Common myeloid progenitor, CD34-positive (primary cell): ENCODE measurements at places on chromosomes 12 and 14.

DNA sequence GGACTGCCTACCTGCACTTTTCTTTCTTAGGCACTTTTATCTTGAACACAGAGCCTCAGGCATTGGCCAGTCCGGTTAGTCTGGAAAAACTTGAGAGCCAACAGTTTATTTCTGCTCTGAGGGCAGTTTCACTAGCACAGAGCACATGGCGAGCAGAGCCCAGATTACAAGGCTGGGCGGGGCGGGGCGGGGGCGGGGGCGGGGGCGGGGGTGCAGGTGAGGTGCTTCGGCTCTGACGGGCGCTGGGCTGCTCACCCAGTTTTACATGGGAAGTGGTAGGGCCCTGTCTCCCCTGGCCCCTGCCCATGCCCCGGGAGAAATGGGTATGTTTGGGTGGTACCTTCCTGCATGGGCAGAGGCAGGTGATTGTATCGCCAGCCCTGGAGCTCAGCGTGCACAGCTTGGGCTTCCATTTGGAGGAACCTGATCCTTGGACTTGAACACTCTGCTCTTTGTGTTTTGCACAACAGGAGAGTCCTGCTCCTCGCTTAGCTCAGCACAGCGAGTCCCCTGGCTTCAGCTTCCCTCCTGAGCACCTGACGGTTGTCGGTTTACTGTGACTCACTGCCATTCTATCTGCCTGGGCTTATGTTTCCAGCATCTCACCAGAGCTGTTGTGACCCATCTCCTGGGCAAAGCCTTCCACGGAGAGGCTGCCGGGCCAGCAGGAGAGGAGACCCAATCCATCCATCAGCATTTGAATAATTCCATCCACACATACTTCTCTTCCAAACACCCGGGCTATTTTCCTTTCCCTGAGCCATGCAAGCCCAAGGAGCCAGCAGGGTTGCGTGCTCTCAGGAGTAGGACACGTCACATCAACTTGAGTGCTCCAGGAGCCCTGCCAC is 108.5 kb downstream of the ARF6 start:
- peak; percentile 72 for DNase-seq

GRCh38 chr14:51612449-51612848 is 39.3 kb upstream of the FRMD6 start:
- DNase-seq = no peak

DNA sequence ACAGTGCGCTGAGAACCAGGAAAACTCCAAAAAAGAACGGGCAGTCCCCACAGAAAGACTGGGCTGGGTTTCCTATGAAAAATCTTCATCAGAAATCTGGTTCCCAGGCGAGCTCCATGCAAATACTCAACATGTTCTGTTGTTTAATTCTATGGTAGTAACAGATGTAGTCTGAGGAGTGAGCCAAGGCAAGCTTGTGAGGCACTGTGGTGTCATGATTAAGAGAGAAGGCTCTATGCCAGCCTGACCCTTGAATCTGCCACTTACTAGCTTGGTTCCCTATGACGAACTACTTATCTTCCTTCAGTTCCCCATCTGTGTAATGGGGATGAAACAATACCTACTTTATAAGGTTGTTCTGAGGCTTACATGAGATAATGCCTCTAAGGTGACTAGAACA is 10.7 kb downstream of the POMT2 start:
- no peak for DNase-seq

GRCh38 chr14:105737504-105738246 is 211.3 kb downstream of the TMEM121 start:
- DNase-seq = no peak

DNA sequence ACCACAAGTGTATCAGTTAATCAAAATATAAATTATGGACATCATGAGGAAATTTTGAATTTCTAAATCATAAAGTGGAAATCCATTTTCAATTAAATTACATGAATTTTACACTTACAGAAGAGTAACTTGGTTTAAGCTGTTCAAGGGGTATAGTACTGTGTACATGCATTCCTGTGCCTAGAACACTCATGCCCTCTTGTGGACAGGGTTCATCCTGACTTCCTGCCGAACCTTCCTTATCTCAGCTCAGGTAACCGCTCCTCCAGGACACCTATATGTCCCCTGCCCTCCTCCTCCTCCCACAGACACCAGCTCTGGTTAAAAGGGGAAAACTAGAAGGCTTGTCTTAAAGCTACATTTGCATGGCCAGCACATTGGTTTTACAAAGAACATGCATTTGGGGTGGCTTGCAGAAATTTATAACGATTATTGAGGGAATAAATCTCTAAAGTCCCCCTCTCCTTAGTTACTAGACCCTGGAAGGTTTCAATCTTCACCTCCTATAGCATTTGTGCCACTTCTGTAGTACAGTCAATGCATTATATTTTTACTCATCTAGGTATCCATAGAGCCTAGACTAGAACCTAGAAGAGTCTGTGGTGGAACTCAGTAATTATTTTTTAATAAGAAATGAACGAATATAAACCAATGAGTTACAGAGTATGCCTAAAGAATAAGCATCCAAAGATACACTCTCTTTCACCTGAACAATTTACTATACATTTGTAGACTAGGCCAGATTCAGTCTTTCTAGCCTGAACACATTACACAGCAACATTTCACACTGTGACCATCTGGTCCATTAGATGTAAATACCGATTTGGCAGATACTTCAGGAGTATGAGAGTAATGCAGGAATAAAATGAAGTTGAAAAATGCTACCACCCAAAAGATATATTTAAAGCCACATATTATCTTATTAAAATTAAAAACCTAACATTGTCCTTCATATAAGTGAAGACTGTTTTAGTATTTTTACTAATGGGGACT is 345.6 kb downstream of the PAWR start:
- peak; percentile 18 for DNase-seq

DNA sequence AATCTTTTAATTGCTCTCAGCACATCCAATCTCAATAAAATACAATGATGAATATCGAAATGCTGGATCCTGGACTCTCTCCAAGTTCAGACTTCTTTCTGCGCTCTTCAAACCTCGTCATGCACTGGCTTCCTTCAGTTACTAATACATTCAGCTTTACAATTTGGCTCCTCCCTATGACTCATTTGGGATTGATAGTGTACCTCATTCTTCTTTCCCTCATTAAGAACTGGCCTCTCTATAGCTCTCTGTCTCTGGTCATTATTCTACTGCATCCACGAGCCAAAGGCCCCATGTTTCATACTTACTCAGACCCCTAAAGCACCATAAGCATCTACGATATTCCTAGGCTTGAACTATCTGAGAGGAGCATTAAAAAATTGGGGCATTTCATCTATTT is 4.9 kb downstream of the TSPAN8 start:
- no peak for DNase-seq
